NCI-H526 treated with DMSO at 0.1 percent for 48 hours (cell line): ENCODE measurements at places on chromosomes 2 and 18.

DNA sequence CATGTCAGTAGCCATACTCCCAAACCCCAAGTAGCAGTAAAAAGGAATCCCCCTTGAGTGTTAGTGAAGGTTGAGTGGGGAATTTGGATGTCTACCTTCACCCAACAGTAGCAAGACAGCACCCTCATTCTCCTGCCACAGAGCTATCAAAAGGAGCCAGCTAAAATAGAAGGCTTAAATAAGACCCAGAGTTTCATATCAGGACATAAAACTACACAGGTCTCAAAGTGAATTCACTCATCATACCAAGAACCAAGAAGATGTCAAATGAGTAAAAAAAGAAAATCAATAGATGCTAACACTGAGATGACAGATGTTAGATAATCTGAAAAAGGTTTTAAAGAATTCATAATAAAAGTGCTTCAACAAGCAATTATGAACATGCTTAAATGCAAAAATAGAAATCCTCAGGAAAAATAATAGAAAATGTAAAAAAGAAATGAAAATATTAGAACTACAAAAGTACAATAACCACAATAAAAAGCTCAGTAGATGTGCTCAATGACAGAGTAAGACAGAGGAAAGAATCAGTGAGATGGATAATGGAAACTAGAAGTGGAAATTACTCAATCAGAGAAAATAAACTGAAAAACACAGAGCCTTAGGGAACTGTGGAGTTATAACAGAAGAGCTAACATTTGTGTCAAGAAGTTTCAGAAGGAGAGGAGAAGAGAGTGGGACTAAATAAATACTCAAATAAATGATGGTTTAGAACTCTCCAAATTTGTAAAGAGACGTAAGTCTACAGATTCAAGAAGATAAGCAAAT, 90.5 kb downstream of the EDAR start:
- DNase-seq, result no peak

- DNase-seq, result no peak
Observed at GRCh38 chr18:24446453-24446852, 14.0 kb upstream of the HRH4 start.

GRCh38 chr2:121128741-121129659, 156.0 kb downstream of the TFCP2L1 start:
- DNase-seq, result no peak

- DNase-seq, result no peak
Observed at GRCh38 chr2:109382226-109382895, 231.4 kb downstream of the SEPTIN10 start.

DNA sequence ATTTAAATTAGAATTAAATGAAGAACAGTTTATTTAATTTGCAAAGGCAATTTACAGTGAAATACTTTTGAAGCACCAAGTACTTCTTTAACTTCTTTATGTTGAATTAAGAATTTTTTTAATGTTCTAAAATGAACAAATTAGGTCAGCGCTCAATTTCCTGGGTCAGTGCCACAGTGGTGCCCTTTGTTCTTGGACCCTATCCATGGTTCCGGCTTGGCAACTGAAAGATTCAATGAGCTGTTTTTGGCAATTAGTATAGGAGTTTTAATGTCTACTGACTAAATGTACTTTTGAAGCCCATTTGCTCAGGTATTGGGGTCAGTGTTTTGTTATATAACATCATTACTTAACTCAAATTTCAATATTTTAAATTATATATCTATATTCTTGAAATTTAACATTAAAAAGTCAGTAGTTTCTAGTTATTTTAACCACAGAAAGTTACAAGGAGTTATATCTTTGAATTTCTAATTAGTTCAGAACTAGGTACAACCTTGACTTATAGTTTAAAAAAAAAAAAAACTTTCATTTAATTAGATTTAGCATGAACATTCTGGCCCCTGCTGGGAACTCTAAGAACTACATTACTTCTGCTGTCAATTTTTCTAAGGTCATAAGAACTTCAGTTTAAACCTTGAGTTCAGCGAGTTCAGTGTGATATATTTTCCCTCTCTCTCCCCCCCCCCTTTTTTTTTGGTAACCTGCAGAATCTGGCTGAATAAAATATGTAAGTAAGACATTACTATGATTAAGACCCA, 7.6 kb upstream of the MSTN start:
- DNase-seq, result peak; percentile 75

- DNase-seq, result no peak
Observed at GRCh38 chr2:26463244-26464192, 14.4 kb downstream of the OTOF start.

DNA sequence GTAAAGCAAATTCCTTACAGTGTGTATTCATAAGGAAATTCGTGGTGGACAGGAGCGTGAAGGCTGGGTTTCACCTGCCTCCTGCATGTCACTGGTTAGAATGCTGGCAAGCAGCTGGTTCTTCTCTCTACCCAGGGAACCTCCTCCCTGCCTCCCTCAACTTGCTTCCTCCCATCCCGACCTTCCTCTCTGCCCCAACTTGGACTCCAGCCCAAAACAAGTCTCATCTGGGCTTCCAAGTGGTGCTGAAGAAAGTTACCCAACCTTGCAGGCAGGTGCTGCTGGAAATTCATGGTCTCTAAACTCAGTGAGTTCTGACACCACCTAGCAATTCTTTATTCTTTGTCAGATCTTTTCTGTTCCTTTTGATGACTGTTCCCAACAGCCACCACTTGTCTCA, 184.5 kb downstream of the BCL2 start:
- no peak for DNase-seq

DNA sequence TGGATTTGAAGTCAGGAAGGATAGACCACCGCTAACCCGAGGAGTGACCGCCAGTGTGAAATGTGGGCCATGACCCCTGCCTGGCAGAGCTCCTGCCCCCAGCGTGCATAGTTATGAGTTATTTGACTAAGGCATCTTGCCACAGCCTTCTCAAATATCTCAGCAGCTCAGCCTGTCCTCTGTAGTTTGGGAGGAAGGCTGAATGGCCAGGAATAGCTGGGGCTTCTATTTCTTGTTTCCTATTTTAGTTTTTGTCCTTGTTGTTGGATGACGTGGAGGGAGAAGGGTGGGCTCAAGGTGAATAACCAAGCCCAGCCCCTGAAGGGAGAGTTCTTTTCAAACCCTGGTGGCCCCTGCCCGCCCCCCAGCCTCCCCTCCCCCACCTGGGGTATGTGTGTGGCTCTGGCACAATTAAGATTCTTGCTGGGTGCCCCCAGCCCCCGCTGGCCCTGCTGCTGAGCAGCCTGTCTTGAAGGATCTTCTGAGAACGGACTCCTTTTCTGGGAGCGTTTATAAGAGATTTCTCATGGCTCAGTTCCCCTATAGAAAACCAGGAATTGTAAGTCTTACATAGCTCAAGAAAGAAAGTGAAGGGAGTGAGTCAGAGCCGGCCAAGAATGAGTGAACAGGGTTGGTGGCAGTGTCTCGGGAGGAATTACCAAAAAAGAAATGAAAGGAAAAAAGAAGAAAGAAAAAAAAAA, 157.4 kb downstream of the GLI2 start:
- DNase-seq, result no peak

- DNase-seq, result no peak
Observed at GRCh38 chr2:37552339-37552738, 119.1 kb downstream of the CDC42EP3 start.

DNA sequence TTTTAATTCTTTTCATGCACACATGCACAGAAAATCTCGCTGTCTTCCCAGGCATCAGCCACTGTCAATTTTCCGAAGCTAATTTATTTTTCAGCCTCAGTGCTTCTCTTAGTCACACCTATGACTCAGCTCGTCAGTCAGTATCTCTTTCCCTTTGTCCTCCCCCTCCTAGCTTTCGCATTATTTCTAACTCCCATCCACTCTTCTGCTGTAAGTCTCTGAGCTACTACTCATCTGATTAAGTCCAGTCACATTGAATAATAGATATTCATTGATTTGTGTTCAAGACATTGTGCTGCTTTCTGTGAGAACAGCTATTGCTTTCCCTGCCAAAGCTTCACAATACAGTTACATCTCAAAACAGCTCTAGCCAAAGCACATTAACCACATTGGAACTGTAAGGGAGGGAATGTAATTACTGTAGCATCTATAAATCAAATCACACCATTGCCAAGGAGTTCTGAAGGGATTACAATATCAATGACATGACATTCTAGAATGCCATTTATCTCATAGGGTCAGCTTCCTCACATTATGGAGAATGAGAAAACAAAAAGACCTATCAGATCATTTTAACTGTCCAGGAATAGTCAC, 89.4 kb downstream of the SCN3A start:
- DNase-seq, result no peak

GRCh38 chr2:128636802-128637147, 318.1 kb upstream of the HS6ST1 start:
- no peak for DNase-seq

GRCh38 chr18:38902796-38903195, 1337.2 kb upstream of the CELF4 start:
- no peak for DNase-seq

DNA sequence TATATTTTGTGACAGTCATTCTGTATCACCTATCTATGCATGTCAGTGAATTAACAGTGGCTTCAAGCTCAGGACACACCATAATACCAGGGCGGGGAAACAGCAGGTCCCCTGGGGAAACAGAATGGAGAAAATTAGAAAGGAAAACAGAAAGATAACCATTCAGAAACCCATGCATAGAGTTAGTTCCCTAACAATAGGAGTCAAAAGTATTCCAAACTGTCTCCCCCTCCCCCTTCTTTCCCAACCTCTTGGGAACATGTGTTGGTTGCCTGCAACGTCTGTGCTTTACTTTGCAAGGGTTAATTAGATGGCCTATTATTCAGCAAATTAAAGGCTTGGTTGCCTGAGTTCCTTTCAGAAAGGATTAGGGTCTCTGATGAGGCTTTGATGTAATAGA, 176.4 kb downstream of the MYO3B start:
- DNase-seq, result no peak

GRCh38 chr18:7908681-7909299, 341.7 kb downstream of the PTPRM start:
- DNase-seq, result no peak

- no peak for DNase-seq
Observed at GRCh38 chr2:137973280-137973679, 9.0 kb downstream of the HNMT start.

GRCh38 chr2:121184248-121184862, 100.6 kb downstream of the TFCP2L1 start:
- no peak for DNase-seq

- no peak for DNase-seq
Observed at GRCh38 chr2:67290451-67291290, 106.5 kb upstream of the ETAA1 start.

- no peak for DNase-seq
Observed at GRCh38 chr2:197358931-197359330, 48.4 kb upstream of the ANKRD44 start.

GRCh38 chr2:164620457-164620856, 825 bp downstream of the GRB14 start:
- no peak for DNase-seq

DNA sequence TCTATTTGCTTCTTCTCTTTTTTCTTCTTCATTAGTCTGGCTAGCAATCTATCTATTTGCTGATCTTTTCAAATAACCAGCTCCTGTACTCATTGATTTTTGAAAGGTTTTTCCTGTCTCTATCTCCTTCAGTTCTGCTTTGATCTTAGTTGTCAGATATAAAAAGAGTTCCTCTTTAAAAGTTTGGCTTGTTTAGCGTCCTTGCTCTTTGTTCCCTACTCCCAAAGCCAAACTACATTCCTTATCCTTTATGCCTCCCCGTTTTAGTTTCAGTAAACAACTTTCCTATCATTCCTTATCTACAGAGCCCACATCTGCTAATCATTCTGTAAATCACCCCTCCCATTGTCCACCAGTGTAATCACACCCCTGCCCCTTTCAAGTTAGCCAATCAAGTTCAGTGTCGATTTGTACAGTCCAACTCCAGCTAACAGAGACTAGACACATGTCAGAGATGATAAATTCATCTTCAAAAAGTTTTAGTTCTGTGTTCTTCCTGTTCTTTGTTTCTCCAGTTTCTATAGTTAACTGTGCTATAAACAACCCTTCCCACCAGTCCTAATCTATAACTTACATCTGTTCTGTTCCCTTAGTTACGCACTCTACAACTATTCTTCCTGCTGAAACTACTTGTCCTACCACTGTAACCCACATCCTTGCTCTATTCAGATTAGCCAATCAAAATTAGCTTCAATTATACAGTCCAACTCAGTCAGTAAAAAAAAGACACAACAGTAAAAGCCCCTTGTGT, 44.4 kb downstream of the TFPI start:
- no peak for DNase-seq

GRCh38 chr2:12455661-12456060, 261.1 kb upstream of the TRIB2 start:
- no peak for DNase-seq

- DNase-seq, result no peak
Observed at GRCh38 chr2:64440843-64441242, 13.1 kb upstream of the LGALSL start.

DNA sequence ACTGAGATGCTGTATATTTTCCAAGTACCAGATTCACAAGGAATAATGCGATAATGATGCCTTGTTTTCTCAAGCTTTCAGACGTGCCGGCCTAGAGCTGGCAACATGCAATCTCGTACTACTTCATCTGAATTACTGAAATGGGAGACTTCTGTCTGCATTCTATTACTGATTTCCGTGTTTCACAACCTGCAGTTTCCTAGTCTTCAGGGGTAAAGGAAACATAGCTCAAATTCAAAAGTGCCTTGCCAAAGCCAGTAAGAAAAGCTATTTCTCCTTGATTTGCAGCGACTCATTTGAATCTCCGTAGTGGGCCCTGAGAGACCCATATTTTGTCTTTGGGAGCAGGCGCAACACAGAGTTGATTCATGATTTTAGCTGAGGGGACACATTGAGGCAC, 289.0 kb downstream of the CNTNAP5 start:
- no peak for DNase-seq

DNA sequence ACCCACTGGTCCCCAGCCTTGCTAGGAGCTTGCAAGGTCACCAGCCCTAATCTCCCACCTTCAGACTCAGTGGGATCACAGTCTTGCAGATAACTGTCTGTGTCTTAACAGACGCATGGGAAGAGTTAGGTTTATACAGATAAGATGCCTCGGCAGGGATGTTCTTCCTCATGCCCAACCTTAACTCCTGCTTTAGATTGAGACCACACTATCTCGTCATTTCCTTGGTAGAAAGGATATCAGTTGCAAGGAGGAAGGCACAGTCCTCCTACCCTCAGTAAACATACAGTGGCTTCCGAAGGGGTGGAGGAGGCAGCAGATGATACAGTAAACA, 7.2 kb downstream of the NT5DC4 start:
- DNase-seq, result no peak

DNA sequence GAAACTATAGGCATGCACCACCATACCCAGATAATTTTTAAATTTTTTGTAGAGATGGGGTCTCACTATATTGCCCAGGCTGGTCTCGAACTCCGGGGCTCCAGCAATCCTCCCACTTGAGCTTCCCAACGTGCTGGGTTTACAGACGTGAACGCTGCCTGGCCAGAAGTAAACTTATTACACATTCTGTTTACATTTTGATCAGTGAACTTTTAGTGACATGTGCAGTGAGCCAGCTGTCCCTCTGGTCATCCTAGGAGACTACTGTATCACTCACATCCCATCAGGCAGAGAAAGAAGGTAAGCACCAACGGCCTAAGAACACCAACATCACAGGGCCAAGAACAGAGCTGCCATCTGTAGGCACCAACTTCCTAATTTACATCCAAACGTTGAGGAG, 22.2 kb downstream of the NDUFA10 start:
- no peak for DNase-seq
